Psoas muscle (tissue), 8 donors: ENCODE measurements at places on chromosomes 5 and 9.

GRCh38 chr5:97918620-97919019 is 735.6 kb upstream of the RIOK2 start:
- DNase-seq: no peak

DNA sequence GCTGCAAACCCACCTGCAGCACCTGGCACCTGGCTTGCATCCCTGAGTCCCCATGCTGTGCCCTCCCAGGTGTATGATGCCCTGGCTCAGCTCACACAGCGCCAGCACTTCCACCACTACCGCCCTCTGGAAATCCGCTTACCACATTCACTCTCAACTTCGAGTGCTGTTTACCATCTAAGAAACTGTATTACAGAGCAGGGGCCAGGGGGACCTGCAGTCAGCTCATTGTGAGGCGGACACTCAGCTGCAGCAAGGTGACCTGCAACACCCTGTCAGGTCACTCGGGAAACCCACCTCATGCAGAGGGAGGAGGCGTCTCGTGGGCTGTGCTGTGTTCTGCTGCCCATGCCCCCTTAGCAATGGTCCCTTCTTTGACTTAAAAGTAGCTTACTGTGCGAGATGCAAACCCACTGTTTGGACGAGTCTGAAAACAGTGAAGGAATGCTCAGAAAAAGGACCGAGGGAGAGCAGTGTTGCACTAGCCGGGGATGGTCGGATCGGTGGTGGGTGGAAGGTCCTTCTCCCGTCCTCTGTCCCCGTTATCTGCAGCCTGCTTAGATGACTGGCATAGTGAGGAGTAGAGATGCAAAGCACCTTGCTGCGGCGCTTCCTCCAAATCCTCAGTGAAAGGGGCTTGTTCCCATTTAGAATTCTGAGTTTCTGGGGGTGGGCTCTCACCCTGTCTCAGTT is 55.2 kb upstream of the CTSL start:
- DNase-seq: no peak

DNA sequence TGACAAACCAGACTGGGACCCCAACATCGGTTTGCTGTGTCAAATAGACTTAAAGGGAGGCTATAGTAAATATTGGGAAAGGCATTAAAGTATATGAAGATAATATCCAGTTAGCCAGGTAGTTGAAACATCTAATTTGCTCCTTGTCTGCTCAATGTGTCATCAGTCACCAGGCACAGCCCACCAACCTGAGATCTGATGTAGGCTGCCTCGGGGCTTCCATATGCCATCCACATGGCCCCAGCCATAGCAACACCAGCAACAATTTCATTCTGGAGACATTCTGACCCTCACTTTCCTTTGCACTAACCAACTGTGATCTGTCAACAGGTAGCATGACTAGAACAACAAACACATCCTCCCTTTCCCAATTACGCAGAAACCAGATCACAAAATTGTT is 196.0 kb downstream of the NR2F1-AS1 start:
- no peak for DNase-seq

DNA sequence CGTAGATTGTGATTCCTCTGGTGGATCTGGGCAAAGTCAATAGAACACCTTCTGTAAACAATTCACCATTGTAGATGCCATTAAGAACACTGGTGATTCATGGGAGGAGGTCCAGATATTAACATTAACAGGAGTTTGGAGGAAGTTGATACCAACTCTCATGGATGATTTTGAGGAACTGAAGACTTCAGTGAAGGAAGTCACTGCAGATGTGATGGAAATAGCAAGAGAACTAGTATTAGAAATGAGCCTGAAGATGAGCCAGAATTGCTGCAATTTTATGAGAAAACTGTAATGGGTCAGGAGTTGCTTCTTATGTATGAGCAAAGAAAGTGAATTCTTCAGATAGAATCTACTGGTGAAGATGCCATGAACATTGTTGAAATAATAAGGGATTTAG is 26.9 kb downstream of the TCERG1 start:
- DNase-seq: no peak

DNA sequence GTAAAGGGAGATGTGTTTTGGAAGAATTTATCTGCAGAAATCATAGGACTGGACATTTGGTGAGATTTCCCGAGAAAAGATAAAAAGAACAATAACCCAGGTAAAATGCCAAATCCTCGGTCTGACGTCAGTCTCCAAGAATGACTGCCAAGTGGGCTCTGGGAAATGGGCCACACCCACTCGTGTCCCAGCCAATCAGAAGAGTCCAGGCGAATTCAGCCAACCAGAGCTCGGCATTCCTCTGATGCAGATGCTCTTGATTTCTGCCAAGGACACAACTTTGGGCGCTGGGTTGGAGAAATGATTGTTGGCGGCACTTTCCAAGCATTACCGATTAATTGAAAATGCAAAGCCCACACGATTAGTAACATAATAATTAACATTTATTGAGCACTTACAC is 73.3 kb downstream of the FGF18 start:
- no peak for DNase-seq

- no peak for DNase-seq
Observed at GRCh38 chr5:94266170-94266569, 352.2 kb downstream of the KIAA0825 start.

GRCh38 chr9:121713400-121714070 is 62.1 kb downstream of the DAB2IP start:
- DNase-seq: no peak

DNA sequence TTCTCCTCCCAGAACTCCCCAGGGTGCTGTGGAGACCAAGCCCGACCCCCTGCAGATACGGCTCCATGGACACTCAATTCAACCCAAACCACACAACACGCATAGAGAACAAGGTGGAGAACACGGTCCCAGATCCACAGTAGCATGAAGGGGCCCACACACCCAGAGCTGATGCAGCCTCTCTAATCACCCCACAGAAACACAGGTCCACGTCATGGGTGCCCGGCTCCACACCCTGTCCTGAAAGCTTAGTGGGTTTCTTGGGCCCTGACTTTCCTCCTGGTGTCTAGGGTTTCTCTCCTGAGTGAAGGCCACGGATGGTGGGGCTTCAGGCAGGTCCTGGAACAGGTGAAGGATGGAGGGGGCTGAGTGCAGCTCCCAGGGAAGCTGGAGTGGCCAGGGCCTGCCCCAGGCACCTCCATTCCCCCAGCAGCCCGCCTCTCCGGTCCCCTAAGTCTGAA is 1.5 kb upstream of the SLC23A1 start:
- no peak for DNase-seq

GRCh38 chr9:18824095-18824666 is 208.8 kb downstream of the SAXO1 start:
- DNase-seq: no peak

GRCh38 chr5:102453716-102454115 is 45.1 kb downstream of the SLCO6A1 start:
- DNase-seq: no peak

GRCh38 chr5:172797771-172798191 is 26.8 kb upstream of the DUSP1 start:
- DNase-seq: no peak

DNA sequence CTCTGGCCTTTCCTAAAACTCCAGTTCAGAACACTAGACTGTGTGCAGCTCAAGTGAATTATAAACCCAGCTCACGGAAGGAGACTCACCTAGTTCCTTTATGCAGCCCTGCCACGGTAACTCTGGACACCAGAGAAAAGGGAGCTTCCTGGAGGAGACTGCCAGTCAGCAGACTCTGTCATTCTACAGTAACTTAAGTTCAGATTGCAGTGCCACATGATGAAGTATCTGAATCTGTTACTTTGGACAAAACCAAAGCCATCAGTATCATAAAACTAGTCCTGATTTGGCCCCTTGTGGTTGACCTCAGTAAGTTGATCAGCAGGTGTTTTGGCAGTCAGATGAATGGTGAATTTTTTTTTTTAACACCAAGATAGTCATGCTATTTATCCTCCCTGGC is 2.7 kb downstream of the MTRR start:
- DNase-seq: no peak

DNA sequence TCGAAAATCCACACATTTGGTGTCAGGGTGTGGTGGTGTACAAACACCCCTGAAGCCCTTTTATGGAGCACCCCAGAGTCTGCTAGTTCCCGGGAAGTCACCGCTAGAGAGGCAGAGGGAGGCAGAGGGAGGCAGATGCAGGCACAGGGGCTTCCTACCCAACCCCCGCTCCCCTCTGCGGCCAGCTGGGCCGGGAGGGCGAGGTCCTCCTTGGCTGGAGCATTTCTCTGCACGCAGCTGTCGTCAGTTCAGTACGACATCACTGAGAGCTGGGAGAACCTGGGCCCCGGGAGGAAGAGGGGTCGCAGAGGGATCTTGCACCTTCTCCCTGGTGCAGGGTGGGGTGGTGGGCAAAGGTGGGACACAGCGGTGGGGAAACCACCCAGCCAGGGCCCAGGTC is 15.8 kb upstream of the UBAC1 start:
- no peak for DNase-seq

DNA sequence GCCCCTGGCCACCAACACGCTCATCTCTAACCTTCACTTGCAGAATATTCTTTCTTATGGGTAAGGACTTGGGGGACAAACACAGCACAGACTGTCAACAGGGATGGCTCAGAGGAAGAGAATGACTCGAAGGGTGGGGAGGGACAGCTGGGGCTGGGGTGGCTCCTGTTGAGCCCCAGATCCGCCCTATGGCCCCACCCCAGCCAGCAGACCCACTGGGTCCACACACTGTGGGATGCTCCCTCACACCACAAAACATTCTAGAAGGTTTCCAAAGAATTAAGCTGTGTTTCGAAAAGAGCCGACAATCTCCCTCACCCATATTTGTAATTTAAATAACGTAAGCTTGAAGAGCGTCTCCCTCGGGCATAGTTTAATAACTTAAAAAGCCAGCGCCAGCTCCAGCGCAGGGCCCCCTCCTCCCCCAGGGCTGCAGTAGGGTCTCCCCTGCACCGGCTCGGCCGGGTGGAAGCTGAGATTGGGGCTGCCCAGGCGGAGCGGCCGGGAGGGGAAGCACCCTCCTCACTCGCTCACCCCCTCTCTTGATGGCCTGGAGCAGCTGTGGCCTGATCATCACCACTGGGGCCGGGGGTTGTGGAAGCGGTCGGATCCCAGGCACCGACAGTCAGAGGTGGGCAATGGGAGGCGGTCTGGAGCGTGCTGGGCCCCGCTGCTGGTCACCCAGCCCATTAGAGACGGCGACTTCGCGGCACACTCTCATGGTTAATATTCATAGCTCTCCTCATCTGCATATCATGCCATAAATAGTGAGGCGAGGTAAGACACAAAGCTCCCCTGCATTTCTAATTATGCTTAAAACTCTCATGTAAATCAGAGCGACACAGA is 37.6 kb downstream of the NACC2 start:
- no peak for DNase-seq

DNA sequence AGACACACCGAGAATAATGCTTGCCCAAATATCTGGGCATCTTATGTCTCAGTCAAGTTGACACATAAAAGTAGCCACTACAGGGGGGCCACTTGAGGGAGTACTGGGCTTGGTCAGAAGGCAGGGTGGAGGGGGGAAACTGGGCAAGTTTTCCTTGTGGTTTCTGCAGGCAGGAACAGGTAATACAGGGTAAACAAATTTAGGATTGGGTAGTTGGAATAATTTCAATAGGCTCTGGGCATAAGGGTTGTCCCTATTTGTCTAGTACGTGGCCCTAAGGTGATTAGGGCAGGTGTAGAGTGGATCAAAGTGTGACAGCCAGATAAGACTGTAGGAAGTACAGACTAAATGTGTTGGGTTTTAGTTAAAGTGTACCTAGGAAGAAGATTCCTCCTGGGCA is 353.1 kb downstream of the TLE4 start:
- DNase-seq: no peak

DNA sequence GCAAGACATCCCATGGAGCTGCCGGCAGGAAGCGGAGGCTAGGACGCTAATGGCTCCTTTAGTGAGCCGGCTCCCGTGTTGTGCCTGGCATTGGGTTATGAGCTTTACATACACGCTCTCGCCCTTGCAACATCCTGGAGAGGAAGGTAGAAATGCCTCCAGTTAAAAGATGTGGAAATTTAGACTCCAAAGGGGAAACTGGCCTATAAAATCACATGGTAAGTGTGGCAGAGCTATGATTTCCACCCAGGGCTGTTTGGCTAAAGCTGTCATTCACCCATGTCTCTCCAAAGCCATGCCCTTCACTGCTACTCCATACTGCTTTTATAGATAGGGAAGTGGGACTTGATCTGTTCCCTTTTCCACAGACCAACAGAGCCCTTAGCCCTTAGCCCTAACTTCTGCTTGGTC is 5.2 kb downstream of the GM2A start:
- DNase-seq: no peak

DNA sequence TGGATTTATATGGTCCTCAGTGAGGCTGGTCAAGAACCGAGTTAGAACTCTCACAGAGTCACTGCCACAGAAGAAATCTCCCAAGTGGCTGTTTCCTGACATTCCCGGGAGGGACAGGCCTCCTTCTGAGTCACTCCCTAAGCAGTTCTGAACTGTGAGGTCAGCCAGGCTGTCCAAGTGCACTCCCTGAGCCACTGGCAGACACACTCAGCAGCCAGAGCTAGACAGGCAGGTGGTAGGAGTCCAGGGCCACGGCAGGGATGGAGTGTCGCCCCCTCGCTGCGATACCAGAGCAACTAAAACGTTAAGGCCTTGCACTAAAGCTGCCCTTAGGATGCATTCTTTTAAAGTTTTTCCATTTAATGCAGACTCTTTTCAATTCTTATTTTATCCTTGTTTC is 3.4 kb downstream of the IL4 start:
- DNase-seq: peak; percentile 61

DNA sequence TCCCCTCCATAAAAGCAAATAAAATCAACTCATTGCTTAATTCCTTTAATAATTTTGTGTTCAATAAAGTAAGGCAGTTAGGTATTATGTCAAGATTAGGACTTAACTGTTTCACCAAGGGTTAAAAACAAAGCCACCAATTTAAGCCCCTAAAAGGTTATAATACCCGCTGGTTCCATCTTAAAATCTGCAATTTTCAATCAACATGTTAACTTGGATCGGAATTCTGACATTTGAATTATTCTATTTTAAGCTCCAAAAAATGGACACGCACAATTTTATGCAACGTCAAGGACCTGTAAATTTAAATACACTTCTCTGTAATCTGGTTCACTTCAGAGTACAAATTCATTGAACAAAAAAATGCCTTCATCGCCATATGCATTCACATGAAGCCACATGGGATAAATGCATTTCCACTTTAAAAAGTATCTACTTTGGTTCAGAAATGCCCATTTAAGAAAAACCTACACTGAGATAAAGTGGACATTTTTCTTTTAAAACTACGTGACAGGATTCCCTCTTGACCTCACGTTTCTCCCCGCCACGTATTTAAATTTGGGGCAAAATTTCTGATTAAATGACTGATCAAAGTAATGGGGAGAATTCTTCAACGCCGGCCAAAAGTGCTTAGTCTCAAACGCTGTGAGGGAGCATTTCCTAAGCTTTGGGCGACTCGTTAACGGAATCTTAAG is 721 bp downstream of the GIN1 start:
- no peak for DNase-seq

GRCh38 chr5:77882670-77883257 is 106.6 kb upstream of the TBCA start:
- no peak for DNase-seq

- DNase-seq: no peak
Observed at GRCh38 chr5:112983363-112983762, 6.8 kb downstream of the DCP2 start.

GRCh38 chr9:101536938-101537337 is 3.3 kb downstream of the RNF20 start:
- DNase-seq: no peak
